ENCODE measurements at places on chromosomes 6 and 20.

DNA sequence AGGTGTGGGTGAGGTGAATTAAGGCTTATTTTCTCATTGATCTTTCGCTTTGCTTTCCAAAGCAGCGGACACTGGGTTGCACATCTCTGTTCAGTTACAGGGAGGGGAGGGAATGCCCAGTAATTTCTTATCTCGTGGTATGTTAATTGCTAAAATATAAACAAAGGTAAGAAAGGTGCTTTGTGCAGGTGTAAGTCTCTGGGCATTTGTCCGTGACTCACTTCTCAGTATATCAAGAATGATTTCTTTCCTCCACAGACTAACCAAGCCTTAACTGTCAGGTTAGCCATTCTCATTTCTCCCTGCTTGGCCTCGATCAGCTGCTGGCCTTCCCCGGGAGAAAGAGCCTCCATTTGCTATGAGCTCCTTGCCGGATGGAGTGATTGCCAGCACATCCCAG lies 862.1 kb downstream of the KIF16B start:
- no peak for DNase-seq

DNA sequence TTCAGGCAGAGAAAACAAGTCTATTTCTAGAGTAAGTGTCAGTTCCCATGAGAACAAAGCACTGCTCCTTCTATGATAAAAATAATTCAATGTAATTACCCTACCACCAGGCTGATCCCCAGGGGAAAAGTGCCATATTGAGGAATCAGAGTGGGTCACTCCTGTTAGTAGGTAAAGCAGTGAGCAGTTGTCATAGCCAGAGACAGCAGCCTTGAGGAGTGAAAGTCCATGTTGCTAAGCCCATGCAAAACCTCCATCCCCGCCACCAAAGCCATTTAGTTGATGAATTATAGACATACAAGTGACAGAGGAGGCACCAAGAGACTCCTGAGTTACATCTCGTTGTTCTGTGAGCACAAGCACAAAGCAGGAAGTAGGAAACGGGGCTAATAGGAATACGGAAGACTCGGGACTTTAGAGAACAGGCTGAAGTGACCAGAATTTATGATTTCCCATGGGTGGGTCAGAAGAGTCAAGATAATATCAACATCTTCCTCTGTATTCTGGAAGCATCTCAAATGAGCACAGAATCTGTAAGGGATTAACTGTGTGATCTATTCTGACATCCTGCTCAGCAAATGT lies 197.9 kb downstream of the MAFB start:
- DNase-seq: no peak

- no peak for DNase-seq
Measured at GRCh38 chr6:3340894-3341293, 82.1 kb downstream of the PSMG4 start.

DNA sequence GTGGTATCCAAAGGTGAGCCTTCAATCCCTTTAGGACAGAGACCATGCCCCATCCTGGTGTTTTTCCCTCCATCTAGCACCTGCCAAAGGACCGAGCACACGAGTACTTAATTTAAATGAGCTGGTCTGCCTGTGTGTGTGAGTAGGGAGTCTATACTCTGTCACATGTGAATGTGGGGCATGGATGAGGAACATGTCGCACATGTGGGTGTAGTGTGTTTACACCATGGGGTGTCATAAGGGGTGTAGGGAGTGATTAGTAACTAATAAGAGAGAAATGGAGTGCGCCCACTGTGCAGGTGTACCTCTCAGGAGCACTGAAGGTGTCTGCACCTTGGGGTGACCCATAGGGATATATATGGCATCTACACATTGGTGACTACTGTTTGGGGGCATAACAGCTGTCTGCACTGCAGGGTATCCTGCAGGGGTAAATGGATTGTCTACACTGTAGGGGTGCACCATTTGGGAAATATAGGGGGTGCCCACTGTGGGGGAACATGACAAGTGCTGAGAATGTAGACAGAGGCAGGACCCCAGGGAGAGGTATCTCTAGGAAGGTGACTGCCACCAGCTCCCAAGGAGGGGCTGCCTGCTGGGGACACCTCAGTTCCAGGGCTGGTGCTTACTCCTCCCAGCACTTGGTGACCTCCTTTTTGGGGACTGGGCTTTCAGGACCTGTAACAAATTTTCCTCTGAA lies 53.5 kb downstream of the EBF4 start:
- no peak for DNase-seq

- DNase-seq: no peak
Measured at GRCh38 chr6:100879317-100879716, 1.8 kb downstream of the ASCC3 start.

DNA sequence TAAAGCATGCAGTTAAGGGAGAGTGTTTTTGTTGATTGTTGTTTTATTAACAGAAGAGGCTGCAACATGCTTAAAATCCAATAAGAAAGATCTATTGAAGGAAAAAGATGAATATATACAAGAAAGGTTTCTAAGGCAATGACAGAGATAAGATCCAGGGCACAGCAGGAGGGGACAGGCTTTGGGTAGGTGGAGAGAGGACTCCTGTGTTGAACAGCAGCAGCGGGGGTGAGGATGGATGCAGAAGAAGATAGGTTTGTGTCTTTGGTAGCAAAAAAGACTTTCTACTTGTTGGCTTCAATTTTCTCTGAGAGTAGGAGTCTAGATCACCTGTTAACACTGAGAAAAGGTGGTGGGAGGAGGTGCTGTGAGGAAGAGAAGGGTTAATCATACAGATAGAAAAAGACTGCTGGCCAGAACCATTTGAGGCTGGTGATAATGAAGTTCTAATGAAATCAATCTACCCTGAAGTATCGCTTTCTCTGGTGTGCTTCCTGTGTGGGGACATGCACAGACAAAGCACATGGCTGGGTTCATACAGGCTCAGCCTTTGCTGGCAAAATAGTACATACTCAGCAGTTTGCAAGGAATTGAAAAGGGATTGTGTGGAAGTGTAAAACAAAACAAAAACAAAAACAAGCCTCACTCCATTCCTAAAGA lies 17.2 kb upstream of the DST start:
- no peak for DNase-seq

All from stimulated activated CD4-positive, alpha-beta T cell treated with anti-CD3 and anti-CD28 coated beads, Interleukin-12 subunit alpha, Interleukin-12 subunit beta, amount 100 ng/mL, for 24 hours (primary cell).